ENCODE measurements at places on chromosomes 12 and 14.

DNA sequence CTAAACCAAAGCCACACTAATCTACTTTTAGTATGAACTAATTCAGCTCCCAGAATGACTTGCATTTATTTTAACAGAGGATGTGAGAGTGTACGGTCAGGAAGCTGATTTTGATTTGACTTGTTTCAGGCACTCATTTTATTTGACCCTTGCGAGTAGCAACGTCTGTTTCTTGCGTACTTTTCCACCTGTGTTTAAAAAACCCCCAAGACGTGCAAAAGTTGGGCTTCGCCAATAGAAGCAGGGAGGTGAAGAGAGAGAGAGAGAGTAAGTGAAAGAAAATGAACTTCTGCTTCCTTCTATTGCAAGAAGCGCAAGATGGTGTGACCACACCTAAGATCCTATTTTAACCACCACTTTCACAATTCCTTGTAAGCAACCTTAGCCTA is 6.7 kb upstream of the SLC15A4 start:
- DNase-seq, result no peak

- no peak for DNase-seq
Measured at GRCh38 chr12:46659032-46659650, 166.7 kb downstream of the SLC38A4 start.

DNA sequence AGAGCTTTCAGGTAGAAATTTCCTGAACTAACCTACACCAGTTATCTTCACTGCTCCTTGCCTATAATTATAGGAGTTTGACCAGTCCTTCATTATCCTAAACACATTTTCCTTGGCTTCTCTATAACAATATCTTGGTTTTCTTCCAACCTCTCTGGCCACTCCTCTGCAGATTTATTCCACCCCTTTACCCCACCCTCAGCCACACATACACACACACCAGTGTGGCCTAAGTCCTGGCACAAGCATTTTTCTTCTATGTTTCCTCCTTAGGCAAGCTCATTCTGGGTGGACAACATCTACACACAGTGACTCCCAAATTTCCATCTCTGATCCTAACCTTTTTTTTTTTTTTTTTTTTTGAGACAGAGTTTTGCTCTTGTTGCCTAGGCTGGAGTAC is 25.1 kb downstream of the CDK17 start:
- DNase-seq, result no peak

DNA sequence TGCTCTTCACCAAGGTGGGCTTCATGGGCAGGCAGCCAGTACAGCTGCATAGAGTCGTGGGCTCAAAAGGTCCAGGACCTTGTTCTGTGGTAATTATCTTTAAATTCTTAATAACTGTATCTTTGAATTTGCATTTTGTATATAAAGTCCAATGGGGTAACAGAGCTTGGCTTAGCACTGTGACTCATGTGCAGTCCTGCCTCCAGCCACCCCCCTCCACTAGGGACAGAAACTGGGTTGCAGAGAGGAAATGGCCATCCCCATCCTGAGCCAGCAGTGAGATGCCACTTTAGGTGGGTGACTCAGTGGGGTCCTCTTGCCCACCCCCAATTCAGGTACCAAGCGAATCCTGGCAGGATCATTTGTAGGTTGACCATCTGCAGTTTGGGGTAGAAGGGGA is 48.1 kb downstream of the EPS8 start:
- DNase-seq, result no peak

GRCh38 chr12:1533205-1533601 is 61.2 kb downstream of the FBXL14 start:
- DNase-seq, result no peak

- peak; percentile 73 for DNase-seq
Measured at GRCh38 chr14:69263364-69263763, 3.4 kb downstream of the GALNT16 start.

DNA sequence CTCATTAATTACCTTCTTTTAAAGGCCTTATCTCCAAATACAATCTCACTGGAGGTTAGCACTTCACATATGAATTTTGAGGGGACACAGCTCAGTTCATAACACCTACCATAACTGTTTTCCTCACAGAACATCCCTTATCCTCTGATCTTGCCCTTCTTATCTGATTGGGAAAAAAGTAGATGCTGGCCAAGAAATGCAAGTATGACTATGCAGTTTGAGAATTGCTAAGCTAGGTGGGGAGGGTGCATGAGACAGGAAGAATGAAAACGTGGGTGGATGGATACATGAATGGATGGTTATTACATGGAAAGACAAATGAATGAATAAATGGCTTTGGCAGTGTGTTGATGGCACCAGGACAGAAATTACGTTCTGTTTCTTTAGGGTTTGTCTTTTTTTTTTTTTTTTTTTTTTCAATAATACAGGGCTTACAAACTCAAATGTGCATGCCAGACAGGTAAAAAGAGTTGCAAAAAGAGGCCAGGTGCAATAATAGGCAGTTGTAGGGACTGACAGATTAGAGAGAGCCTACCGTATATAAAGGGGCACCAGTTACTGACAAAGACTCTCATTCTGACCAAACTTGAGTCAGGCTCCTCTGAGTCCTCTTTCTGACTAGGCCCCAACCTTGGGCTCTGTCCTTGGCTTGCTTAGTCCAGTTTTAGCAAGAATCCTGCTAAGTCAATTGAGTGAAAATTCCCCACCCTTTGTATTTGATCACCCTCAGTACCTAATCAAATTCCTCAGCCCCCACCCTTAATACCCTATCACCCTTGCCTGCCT is 304.9 kb downstream of the ZFP36L1 start:
- peak; percentile 73 for DNase-seq

GRCh38 chr12:115169981-115170380 is 486.0 kb upstream of the TBX3 start:
- DNase-seq, result no peak

GRCh38 chr14:92143309-92143708 is 21.5 kb downstream of the CPSF2 start:
- no peak for DNase-seq

DNA sequence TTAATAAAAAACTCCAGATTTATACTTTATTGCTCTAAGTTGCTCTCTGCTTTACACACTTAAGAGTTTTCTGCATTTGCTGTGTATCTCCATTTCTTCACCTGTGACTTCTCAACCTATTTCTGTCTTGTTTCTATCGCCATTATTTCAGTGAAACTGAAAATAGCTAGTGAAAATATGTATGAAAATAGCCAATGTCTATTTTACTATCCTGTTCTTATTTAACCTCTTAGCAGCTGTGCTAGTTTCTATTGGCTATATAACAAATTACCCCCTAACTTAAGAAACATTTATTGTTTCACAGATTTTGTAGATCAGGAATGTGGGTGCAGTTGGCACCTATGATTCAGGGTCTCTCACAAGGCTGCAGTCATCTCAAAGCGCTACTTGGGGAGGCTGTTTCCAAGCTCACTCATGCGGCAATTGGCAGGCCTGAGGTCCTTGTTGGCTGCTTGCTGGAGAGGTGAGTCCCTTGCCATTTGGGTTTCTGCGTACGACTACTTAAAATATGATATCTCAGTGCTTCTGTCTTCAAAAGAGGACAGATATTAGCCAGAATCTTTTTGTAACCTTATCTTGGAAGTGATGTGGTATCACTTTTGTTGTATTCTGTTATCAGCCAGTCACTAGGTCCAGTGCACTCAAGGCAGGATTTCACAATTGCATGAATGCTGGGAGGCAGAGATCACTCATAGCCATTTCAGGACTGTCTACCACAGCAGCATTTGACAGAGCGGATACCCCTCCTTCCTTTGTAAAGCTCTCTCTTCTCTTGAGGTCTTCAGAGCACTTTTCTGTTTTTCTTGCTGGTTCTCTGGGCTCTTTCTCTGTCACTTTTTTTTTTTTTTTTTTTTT is 7.2 kb downstream of the ERC1 start:
- DNase-seq, result no peak

DNA sequence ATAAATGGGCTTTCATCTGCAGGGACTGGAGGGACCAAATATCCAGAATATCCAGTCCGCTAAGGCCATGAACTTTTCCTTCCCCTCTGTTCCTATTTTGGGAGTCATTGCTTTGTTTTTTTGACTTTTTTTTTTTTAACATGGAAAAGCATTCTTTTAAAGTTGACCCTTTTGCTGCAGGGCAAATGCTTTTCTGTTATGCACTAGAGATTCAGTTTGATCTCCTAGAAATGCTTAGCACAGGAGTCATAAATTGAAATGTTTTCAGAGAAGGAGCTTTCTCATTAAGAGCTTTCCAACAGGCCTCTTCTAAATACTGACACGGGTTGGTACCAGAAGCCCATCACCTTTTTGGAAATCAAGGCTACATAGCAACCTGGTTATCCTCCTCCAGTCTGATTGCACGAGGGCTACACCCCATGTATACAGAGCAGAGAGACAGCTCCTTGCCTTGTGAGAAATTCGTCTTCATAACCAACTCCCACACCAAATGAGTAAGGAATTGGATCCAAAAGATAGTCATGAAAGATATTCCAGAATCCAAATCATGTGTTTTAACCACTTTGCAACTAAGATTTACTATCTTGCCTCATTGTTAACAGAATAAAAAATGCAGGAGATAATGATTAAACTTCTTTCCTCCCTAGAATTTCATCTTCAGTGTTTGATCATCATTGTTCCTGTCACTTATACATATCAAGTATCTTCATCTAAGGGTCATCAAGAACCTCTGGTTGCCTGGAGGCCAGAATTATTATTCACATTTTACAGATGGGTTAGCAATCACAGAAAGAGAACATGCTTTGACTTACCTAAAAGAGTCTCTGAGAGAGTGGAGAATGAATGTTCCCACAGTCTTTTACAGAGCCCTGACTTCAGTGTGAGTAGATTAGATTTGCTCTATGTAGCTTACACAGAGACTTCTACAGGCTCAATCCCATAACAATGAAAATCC is 389.4 kb downstream of the ZFP36L1 start:
- DNase-seq, result no peak

DNA sequence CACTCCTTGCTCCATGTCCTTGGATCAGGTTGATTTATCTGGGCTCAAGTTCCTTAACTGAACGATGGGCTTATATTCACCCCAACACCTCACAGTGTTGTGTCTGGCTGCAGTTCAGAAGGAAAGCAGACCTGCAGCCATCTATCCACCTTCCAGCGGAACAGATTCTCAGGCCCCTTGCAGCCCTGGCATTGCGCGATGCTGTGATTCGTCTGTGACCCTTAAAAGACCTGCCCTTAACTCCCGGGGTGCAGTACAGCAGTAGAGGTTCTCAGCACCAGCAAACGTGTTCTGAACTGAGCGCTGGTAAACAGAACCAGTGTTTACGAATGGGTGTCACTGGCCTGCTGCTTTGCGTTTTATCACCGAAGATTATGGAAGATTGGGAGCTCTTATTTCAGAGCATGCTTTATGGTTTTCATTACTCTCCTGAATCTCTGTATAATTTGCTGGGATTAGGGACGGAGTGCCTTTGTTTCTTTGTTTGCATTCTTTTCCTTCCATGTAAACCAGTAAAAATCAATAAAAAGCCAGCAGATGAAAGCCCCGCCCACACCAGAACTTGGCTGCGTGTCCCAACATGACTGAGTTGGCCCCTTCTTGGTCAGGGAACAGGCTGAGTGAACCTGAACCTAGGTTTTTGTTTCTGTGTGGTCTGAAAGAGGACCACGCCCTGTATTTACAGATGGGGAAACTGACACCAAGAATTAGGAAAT is 286.7 kb upstream of the CRY1 start:
- peak; percentile 75 for DNase-seq

- no peak for DNase-seq
Measured at GRCh38 chr14:96201157-96201556, 3.5 kb upstream of the BDKRB2 start.

- DNase-seq, result peak; percentile 91
Measured at GRCh38 chr12:78864403-78864869, at the start of gene SYT1. SYT1 (plus strand) TSS chr12:78864774.

DNA sequence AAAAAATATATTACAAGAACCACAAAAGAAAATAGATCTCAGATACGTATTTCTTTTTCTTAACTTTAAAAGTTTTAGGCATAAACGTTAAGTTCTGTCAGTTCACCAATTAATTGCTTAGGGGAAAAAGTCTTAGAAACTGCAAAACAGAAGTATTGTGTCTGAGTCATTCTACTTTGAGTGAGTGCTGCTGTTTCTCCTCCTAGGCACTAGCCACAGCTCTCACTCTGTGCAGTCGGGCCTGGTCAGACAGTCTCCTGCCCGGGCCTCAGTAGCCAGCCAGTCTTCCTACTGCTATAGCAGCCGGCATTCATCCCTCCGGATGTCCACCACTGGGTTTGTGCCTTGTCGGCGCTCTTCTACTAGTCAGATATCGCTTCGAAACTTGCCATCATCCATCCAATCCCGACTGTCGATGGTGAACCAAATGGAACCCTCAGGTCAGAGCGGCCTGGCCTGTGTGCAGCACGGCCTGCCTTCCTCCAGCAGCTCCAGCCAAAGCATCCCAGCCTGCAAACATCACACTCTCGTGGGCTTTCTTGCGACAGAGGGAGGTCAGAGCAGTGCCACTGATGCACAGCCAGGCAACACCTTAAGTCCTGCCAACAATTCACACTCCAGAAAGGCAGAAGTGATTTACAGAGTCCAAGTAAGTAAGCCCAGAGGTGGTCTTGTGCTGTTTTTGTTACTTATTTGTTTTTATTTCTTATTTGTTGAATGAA is 201.3 kb downstream of the PCNX1 start:
- DNase-seq, result no peak
